ENCODE measurements at places on chromosomes 6 and 20.
A peak's percentile ranks its signal among the peaks of the same experiment; 100 is the strongest.

- peak; percentile 59 for DNase-seq
Observed at GRCh38 chr20:51926670-51927305, 124.5 kb upstream of the SALL4 start.

DNA sequence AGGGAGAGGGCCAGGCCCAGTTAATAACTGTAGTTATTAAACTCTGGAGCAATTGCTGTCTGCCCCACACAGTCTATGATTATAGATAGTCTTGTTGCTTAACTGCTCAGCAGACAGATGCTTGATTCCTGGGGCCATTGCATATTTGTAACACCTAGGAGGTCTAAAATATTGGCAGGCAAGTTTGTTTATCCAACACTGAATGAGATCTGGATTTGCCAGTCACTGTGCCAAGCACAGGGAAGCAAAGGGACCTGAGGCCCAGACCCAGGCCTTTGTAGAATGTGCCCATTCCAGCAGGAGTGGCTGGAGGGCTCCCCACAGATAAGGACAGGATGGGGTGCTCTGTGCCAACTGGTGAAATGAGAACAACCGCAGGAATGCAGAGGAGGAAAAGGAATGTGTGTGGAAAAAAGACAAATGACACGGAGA is 17.6 kb upstream of the ENTPD6 start:
- DNase-seq = peak; percentile 23

DNA sequence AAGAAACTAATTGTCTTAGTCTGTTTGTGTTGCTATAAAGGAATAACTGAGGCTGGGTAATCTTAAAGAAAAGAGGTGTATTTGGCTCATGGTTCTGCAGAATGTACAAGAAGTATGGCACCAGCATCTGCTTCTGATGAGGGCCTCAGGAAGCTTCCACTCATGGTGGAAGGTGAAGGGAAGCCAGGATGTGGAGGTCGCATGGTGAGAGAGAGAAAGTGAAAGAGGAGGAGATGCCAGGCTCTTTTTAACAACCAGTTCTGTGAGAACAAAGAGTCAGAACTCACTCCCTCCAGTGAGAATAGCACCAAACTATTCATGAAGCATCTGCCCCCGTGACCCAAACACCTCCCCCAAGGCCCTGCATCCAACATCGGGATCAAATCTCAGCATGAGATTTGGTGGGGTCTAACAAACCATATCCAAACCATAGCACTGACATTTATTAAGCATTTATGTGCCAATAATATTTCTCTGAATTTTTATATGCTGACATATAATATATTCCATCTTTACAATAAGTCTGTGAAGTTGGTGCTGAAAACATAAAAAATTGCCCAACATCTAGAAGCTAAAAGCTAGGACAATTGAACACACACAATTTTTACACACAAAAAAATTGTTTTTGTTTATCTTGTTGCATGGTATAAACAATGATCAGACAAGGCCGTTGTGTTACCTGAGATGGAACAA is 29.2 kb upstream of the BTN3A2 start:
- DNase-seq = no peak

- DNase-seq = peak; percentile 76
Observed at GRCh38 chr20:23606652-23607049, 934 bp upstream of the CST9 start.

DNA sequence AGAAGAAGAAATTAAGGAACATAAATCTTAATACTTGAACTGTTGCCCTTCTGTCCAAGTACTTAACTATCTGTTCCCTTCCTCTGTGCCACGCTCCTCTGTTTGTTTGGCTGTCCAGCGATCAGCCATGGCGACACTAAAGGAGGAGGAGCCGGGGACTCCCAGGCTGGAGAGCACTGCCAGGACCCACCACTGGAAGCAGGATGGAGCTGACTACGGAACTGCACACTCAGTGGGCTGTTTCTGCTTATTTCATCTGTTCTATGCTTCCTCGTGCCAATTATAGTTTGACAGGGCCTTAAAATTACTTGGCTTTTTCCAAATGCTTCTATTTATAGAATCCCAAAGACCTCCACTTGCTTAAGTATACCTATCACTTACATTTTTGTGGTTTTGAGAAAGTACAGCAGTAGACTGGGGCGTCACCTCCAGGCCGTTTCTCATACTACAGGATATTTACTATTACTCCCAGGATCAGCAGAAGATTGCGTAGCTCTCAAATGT is 17.1 kb downstream of the IRF4 start:
- DNase-seq = peak; percentile 56

- DNase-seq = no peak
Observed at GRCh38 chr6:3228046-3228671, 706 bp upstream of the TUBB2B start.

DNA sequence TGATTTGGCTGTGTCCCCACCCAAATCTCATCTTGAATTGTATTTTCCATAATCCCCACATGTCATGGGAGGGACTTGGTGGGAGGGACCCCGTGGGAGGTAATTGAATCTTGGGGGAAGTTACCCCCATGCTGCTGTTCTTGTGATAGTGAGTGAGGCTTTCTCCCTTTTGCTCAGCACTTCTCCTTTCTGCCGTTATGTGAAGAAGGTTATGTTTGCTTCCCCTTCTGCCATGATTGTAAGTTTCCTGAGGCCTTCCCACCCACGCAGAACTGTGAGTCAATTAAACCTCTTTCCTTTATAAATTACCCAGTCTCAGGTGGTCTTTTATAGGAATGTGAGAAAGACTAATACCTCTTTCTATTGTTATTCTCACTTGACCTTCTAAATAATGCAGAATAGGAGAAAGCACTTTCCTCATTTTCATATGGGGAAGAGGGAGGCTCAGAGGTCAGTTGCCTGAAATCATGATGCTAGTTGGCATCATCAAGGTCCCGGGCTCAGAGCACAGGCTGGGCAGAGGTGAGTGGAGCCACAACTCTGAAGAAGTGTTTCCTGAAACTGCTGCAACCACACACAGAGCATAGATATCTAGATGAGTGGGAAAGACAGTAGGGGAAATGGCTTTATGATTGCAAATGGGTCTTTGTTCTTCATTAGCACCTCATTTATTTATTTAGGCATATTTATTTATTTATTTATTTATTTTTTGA is 191.0 kb downstream of the QKI start:
- no peak for DNase-seq

DNA sequence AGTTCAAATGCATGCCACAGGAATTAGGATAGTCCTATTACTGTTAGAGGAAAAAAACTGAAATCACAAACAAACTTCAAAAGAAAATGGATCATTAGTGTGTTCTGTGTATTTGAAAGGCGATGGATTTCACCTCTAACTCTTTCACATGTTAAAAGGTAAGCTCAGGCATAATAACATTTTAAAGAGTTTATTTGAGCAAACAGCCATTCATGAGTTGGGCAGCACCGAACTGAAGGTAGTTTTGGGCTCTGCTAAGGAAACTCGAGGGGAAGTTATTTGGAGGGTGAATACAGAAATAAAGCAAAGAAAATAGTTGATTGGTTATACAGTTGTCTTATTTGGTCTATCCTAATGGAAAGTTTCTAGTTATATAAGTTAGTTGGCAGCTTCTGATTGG is 546.5 kb upstream of the POU3F2 start:
- DNase-seq = no peak

DNA sequence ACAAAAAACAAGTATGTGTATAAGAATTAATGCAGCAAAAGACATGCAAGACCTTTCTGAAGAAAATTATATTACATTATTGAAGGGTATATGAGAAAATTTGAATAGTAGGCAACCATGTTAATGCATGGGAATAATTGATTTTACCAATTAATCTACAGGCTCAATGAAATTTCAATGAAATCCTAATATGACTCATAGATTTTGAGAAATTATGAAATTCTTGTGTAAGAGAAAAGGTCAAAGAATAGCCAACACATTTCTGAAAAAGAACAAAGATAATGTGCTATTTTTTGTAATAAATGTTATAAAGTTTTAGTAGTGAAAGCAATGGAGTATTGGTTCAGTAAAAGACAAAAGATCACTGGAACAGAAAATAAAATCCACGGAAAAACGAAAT is 18.4 kb downstream of the TSBP1 start:
- DNase-seq = no peak

DNA sequence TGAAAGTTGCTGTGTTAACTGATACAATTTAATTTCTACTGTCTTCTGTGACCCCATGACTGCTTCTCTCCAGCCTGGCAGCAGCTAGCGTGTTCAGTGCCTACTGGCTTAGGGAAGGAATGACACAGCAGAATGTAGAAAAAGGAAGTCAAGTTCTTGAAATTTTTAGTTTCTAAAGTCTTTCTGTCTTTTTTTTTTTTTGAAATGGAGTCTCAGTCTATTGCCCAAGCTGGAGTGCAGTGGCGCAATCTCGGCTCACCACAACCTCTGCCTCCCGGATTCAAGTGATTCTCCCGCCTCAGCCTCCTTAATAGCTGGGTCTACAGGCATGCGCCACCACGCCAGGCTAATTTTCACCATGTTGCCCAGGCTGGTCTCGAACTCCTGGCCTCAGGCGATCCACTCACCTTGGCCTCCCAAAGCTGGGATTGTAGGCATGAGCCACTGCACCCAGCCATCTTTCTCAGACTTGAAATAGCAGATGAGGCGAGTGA is 39.3 kb downstream of the PCNA start:
- peak; percentile 59 for DNase-seq

- DNase-seq = no peak
Observed at GRCh38 chr6:136921381-136921935, 643 bp upstream of the SLC35D3 start.

- peak; percentile 42 for DNase-seq
Observed at GRCh38 chr6:57109880-57110279, 19.9 kb downstream of the ZNF451 start.

DNA sequence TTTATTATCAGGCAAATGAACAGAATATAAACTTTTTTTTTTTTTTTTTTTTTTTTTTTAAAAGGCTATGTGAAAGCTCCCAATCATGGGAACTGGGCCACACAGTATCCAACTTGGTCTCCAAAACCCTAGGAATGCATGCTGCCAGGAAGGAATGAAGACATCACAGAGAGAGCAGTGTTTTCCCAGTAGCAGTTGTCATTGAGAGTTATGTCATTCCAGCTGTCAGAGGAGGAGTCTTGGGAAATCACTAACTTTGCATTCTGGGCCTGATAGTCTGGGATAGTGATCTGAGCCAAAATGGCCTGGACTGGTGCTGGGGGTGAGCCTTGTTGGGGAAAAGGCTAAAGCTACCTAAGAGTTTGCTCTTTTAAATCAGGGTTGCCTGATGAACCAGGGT is 231.3 kb upstream of the MAP3K7 start:
- no peak for DNase-seq

DNA sequence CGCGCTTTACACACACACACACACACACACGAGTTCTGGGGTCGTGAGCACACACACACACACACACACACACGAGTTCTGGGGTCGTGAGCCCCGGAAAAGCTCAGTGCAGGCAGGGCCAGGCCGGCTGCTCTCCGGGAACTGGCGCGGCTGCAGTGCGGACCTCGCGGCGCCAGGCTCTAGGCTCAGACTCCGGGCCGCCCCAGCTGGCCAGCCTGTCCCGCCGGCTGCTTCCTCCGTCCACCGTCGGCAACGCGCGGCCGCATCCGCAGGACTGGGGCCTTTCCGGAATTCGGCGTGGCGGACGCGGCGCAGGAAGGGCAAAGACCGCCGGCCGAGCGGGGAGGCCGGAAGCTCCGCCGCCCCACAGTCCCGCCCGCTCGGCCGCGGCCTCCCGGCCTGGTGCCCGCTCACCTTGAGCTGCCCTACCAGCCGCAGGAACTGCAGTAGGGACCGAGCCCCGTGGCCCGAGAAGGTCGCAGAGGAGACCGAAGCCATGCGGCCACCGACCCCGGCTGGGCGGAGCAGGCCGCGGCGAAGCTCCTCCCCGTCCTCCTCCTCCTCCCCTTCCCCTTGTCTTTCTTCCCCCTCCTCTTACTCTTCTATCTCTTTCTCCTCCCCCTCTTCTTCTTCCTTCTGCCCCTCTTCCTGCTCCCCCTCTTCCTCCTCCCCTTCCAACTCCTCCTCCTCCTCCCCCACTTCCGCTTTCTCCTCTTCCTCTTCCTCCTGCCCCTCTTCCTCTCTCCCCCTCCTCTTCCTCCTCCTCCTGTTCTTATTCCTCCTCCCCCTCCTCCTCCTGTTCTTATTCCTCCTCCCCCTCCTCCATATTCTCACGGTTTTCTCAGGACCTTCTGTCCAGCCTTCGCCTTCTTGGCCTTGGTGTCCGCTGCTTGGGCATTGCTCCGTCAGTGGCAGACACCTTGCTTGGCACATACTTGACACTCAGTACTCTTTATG is at the start of gene HDDC2:
Gene HDDC2, minus strand, starts transcription at position 533 of the 957 bp plus-strand sequence. Its CDS starts 35 bp downstream, at position 498.
- DNase-seq = peak; percentile 72

DNA sequence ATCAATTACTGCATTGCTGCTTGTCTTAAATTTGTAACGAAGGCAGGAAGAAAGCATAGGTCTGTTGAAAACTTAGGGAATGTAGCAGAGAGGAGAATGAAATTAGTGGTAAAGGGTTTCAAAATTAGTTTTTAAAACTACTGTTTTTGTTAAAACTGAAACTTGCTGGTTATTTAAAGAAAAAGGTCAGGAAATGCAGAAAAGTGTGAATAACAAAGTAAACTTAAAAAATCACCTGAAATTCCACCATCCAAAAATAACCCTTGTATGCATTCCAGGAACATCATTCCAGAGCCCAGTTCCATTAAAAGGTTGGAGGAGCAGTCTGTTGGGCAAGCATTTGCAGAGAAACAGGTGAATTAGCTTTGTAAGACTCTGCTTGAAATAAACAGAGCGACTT is 3.1 kb upstream of the MOXD1 start:
- DNase-seq = no peak

DNA sequence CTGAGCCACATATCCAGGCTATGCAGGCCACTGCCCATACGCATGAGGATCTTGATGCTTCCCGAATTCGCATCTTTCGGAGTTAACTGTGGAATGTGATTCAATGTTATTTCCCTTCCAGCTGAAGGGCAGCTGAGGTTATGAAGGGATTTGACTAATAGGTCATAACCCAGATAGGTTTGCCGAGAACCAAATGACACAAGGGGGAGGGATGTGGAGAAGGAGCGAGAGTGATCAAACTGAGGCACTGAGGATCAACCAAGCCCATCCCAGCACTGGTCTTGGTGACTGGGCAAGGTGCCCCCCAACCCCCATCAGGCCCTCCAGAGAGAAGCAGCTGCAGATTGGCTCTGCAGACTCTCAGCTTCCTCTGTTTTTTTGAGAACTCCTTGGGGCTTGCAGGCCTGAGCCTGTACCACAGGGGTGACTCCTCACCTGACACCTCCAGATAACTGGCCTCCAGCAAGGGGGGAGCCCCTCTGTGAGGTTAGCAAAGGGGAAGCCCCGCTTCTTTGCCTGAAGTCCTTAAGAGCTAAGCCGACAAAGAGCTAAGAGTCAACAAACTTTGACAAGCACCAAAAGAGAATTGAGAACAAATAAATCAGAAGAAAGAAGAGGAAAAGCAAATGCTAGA is 185.9 kb downstream of the PDE7B start:
- peak; percentile 66 for DNase-seq

GRCh38 chr20:37386505-37387251 is 40.7 kb downstream of the SRC start:
- no peak for DNase-seq

DNA sequence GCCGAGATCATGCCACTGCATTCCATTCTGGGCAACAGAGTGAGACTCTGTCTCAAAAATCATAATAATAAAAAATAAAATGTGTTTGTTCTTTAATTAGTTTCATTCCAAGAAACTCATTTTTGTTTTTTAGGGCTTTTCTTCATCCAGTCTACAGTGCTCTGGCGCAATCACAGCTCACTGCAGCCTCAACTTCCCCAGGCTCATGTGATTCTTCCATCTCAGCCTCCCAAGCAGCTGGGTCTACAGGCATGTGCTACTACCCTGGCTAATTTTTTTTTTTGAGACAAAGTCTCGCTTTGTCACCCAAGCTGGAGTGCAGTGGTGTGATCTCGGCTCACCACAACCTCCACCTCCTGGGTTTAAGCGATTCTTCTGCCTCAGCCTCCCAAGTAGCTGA is 143.6 kb upstream of the JARID2 start:
- no peak for DNase-seq

- peak; percentile 20 for DNase-seq
Observed at GRCh38 chr6:165497472-165497871, 165.6 kb downstream of the PDE10A start.
